Stimulated activated CD8-positive, alpha-beta memory T cell treated with anti-CD3 and anti-CD28 coated beads, Interleukin-4, amount 100 ng/mL, for 24 hours (primary cell): ENCODE measurements at places on chromosomes 5 and 9.

DNA sequence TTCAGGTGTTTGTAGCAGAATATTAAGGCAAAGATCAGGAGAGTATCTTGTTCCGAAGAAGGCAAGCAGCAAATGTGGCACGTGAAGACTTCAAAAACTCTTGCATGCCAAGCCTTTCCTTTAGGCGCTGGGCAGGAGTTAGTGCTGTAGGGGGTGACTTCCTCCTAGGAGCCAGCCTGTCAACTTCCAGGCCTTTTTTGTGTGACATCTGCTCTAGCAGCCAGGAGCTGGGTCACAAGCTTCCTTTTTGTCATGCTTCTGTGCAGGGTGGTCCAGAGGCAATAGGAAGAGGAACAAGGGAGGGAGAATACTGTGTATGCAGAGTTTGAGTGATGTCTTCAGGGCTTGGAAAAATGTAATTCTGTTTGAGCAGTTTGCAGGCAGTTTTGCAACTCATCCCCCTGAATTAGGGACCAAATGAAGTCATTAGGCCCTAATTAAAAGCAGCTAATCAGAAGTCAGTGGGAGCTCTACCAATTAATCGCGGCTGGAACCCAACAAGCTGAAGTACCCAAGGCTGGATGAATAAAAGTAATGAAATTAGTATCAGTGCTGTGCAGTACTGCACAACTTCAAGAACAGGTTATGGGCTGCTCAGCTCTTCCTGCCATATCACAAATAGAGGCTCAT, 53.5 kb downstream of the TLR4 start:
- DNase-seq: no peak

- peak; percentile 62 for DNase-seq
Measured at GRCh38 chr5:138641547-138642298, 66.5 kb upstream of the HSPA9 start.

GRCh38 chr5:68443091-68443490, 227.5 kb downstream of the PIK3R1 start:
- DNase-seq: no peak

- DNase-seq: no peak
Measured at GRCh38 chr9:13588151-13589033, 308.9 kb upstream of the MPDZ start.

DNA sequence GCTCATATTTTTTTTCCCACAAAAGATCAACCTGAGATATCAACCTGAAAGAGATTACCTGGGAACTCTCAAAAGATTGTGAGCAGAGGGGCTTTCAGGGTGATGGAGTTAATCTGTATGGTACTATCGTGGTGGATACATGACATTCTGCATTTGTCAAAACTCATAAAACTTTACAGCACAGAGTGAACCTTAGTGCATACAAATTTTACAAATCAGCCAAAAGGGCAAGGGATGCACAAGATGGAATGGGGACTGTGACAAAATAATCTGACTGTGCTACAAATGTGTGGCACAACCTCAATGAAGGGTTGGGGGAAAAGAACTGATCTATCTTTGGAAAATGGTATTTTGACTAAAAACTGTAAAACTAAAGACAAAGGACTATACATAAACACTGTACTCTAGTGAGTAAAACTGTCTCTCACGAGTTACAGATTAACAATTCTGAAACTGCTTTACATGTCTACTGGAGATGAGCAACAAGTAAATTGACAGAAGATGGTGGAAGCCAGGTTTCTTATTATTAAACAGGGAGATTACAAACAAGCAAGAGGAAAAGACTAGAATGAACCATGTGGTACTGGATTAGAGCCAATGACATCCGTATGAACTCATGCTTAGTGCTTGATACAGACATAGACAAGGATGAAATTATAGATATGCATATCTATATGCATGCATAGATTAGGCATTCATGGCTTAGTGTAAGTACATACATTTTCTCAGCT, 24.8 kb upstream of the RLN1 start:
- no peak for DNase-seq

- no peak for DNase-seq
Measured at GRCh38 chr9:78363221-78363620, 66.3 kb downstream of the PSAT1 start.

- no peak for DNase-seq
Measured at GRCh38 chr9:16515879-16516301, 354.6 kb downstream of the BNC2 start.

DNA sequence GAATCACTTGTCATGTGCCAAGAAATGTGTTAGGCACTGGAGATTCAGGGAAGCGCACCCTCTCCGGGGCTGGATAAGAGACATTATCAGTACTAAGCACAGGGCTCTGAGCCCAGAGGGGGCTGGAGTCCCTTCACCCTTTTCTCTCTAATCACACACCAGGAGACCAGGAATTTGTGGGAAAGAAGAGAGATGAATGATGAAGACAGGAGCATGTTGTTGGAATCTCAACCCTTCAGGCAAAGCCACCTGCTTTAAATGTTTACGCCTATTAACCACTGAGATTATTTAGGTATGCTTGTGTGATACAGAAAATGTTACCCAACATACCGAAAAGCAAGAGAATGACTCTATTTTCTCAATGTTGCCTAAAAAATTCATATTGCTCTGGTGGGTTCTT, 119.8 kb downstream of the ENTREP1 start:
- no peak for DNase-seq

DNA sequence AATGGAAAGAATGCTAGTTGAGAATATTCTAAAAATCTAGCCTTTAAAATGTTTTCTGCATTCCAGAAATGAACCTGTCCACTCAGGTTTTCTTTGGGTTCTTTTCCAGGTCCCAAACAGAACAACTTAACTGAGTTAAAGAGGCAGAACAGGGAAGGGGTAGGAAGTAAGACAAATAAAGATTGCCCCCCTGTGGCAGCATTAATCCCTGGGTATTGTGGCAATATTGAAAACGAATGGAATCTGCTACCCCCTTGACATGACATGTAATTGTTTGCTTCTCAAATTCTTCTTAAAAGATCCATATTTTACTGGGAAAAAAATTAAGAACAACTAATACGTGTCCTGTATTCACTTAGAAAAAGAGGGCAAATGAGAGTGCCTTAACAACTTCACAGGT, 9.3 kb upstream of the RBM22 start:
- no peak for DNase-seq

GRCh38 chr5:136145030-136145429, 12.4 kb downstream of the SMAD5 start:
- no peak for DNase-seq

DNA sequence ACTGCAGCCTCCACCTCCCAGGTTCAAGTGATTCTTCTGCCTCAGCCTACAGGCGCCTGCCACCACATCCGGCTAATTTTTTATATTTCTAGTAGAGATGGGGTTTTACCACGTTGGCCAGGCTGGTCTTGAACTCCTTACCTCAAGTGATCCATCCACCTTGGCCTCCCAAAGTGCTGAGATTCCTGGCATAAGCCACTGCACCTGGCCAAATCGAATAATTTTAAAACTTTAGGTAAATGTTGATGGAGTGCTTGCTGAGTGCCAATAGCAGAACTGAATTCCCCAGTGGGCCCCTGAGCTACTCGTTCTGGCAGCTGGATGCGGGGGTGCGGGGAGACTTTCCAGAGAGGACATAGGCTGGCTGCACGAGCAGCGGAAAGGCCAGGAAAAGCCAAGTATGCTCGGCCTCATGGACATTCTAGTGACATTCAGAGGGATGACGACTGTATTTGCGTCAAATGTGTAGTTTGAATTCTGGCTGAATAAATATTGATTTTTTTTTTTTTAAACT, 16.8 kb downstream of the TRAF2 start:
- no peak for DNase-seq

- no peak for DNase-seq
Measured at GRCh38 chr5:9042241-9042640, 503.6 kb downstream of the SEMA5A start.

DNA sequence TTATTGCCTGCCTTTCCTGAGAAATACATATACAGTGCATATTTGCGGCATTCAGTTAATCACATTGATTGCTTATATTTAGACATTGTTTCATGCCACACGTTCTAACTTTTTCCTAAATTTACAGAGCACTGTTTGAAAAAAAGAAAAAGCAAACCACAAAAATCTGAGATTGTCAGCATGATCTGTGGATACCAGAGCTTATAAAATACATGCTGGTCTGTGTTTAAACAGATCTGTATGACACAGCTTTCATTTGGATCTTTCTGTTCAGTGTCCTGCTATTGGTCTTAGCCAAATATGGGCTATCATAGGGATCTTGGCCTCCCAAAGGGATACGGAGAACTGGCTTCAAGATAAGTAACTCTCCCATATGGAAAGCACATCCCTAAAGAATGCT, 20.2 kb downstream of the ALDH1A1 start:
- DNase-seq: no peak

DNA sequence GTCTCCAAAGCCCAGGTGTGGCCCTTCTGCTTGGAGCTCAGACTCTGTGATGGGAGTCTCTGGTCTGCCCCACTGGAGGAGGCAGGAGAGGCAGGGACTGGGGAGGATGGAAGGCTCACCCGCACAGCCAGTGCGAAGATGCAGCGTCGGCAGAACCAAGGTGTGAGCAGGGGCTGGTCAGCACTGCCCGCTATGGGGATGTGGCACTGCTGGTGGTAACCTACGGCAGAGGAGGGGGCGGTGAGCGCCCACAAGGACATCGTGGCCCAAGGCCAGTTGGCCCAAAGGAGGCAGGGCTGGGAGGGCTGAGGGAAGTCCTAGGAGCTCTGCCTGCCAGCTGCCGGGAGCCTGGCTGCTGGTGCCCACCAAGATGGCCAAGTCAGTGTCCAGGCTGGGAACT, 7.3 kb downstream of the PHF19 start:
- DNase-seq: no peak
